ENCODE measurements at places on chromosomes 6 and 20. TPM values are rescaled to one million over a fixed set of nuclear protein-coding genes. Genes with fewer than 3 reads are reported as not detected.

GRCh38 chr20:30593572-30593971 lies 663.9 kb upstream of the DEFB115 start:
- no peaks in the 10 kb centered on the region for H3K4me1 ChIP-seq
- no peak overlapping the region for H3K27ac ChIP-seq

- H3K4me1 ChIP-seq: peaks cover 22% of the 10 kb centered on the region
- H3K4me3 ChIP-seq: no peak overlapping the region
- no peak for DNase-seq
- peaks cover 26% of the 10 kb centered on the region for H3K27me3 ChIP-seq
- H3K27ac ChIP-seq: no peak overlapping the region
- no peaks in the 10 kb centered on the region for H3K36me3 ChIP-seq
Observed at GRCh38 chr20:57025261-57025660, 241.2 kb downstream of the BMP7 start.

- no peak overlapping the region for H3K4me3 ChIP-seq
- no peak for DNase-seq
- no peaks in the 10 kb centered on the region for H3K36me3 ChIP-seq
- peaks cover 13% of the 10 kb centered on the region for H3K4me1 ChIP-seq
- no peaks in the 10 kb centered on the region for H3K27me3 ChIP-seq
- H3K27ac ChIP-seq: no peak overlapping the region
Observed at GRCh38 chr20:37336369-37337207, 9.4 kb upstream of the SRC start.

DNA sequence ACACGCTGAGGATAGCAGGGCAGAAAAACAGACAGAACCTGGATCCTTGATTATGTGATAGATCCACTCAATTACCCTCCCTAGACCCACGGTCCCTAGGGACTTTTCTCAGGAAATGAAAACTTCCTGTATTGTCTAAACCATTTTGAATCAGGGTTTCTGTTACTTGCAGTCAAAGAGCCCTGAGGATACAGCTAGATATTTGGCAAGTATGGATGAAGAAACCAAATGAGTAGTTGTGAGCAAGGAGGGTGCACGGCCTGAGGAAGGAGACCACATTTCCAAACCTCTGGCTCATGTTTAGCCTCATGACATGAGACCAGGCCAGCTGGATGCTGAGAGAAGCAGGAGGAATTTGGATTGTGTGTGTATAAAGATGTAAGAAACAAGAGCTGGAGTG lies 91.6 kb downstream of the MRPL14 start:
- no peak overlapping the region for H3K27ac ChIP-seq
- no peaks in the 10 kb centered on the region for H3K27me3 ChIP-seq

DNA sequence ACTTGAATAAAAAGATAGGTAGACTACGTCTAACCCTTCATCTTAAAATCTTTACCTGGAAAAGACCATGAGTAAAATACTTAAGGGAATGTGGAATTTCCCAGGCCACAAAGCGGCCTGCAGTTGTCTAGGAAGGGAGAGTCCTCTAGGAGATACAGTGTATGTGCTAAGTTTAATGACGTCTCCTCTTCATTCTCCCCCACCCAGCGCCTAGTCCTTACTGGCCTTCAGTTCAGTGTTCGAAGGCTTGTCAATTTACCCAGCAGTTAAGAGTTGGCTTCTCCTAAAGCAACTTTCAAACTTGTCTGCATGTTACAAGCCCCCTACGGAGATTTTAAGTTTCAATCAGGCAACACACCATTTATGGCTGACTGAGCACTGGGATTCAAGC lies 35.2 kb downstream of the HFE start:
- peak; percentile 45 for DNase-seq
- H3K27me3 ChIP-seq: no peaks in the 10 kb centered on the region
- H3K4me3 ChIP-seq: peak overlapping the region; percentile 69
- peak overlapping the region; percentile 97 for H3K27ac ChIP-seq

DNA sequence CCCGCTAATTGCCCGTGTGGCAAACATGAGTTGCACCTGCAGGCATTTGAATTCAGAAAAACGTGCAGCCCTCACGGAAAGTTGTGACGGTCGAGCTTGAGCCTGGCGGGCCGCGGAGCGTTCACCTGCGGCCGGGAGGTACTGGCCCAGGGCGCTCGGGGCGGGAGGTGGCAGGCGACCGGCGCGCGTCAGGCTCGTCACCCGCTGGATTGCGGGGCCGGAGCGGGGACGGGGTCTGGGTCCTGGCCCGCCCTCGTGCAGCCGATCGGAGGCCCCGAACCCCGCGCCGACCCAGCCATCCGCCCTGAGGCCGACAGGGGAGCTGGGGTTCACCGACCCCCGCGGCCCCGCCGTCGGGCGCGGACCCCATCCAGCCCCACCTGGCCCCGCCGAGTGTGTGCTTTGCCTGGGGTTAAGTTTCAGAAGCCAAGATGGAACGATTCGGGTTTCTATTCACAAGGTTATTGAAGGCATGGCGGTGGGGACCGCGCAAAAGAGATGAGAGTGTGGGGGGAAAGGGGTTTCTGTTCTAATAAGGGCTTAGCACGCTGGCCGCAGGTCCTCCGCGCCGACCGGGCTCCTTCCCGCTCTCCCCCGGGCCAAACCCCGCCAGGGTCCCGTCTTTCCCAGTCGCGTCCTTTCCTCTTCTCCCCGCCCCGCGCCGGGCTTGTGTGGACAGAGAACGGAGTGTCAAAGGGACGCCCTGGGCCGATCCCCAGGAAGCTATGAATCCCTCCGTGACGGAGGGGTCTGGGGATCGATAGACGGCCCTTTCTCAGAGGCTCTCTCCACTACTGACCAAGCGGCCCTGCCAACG lies 1.6 kb upstream of the HEY2 start:
- peaks cover 40% of the 10 kb centered on the region for H3K27me3 ChIP-seq
- H3K4me1 ChIP-seq: peaks cover 4% of the 10 kb centered on the region

The PSORS1C2 gene
- total RNA-seq: not detected

The UNC5CL gene
- 0.23 TPM for total RNA-seq

The NNAT gene
- not detected for total RNA-seq
